ENCODE measurements at places on chromosomes 3 and 15. TPM values are rescaled to one million over a fixed set of nuclear protein-coding genes. Genes with fewer than 3 reads are reported as not detected.

DNAH12 gene
- total RNA-seq = 0.25 TPM

DNA sequence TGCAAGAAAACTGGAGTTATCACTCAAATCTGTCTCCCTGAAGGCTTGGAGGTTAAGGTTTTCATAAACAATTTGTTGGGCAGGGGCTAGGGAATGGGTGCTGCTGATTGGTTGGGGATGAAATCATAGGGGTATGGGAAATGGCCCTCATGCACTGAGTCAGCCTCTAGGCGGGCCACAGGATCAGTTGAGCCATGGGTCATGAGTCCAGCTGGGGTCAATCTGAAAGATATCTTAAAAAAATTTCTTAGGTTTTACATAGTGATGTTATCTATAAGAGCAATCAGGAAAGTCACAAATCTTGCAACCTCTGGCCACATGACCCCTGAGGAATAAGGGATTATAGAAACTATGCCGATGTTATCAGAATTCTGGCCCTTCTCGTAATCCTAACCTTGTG, 491.7 kb downstream of the ZIC1 start:
- no peak for DNase-seq

SERPINI2 gene
- not detected for total RNA-seq

OIP5 gene
- total RNA-seq = 0.58 TPM

DNA sequence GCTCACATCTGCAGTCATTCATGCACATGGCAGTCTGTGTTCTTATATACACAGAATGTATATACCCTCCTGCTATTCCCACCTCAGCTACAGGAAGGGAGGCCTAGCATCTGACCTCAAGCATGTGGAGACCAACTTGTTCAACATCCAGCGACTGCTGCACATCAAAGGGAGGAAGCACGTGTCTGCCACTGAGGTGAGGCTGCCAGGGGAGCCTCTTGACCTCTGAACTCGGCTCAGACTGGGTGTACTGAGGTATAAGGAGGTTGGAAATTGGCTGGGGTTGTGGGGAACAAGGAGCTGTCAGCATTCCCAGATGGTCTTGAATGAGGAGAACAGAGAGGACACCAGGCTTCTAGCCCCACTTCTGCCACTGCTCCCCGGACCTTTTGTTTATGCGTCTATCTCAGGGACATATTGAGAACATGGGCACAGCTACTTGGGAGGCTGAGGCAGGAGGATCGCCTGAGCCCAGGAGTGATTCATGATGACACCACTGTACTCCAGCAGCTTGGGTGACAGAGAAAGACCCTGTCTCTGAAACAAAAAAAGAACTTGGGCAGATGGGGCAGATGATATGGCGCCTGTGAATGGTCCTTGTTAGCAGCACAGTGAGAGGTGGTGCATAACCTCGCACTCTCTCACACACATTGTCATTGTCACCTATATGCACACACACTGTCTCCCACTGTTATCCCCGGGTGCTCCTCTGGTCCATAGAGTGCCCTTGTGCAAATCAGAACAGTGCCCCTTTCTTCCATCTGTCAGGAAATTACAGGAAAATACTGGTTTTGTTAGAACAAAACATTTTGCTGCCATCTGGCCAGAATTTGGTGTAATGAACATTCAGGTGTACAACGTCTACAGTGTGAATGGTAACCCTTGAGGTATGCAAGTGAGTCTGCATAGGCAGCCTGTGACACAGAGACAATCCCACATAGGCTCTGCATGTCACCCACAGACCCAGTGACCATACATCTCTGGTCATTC, 5.4 kb downstream of the VILL start:
- no peak for DNase-seq

LARP6 gene
- total RNA-seq = not detected

FAM240A gene
- not detected for total RNA-seq

GXYLT2 gene
- total RNA-seq = not detected

- no peak for DNase-seq
These were observed 69.6 kb downstream of the EEFSEC start for GRCh38 chr3:128222796-128223385.

DNA sequence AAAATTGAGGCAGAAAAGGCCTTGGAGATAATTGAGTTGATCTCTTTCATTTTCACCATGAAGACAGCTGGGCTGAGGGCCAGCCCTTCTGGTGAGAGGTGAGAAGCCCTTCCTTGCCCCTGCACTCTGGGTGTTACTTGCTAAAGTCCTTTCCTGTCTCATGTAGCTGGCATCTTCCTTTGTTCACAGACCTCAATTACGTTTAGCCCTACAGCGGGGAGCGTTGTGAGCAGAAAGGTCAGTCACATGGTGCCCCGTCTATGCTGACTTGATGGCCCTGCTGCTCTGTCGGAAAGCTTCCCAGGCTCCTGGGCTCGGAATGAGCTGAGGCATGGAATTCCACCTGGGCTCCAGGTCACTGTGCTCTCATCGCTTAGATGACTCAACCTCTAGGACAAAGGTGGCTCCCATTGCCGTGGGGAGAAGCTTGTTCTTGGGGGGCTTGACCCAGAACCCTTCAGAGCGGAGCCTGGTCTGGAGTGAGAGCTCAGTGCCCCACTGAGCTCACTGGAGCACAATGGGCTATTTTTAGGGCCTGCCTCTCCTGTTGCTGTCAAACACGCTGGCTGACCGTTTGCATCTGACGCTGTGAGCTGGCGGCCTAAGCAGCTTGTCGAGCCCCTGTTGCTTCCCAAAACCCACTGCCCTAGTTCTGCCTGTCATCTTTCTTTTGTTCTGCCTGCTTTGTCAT, 47.0 kb downstream of the RPLP1 start:
- DNase-seq = no peak

GRCh38 chr3:55162031-55162795, 234.4 kb upstream of the LRTM1 start:
- DNase-seq = no peak

DNA sequence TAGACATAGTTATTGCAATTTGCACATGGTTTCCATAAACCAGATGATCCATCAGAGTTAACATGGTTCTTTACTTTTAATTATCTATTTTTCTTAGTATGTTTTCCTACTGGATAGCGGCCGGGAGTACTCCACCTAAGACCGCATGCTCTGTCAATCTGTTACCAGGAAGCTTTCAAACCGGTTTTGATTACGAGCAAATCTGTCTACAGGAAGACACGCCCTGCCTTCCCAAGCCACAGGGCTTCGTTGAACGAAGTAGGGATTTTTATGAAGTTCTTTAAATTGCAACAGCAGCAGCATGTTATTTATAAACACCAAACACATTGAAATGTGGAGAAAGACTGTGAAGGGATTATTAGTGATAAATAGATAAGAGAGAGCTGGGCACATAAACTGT, 283.3 kb upstream of the ROBO2 start:
- no peak for DNase-seq

- no peak for DNase-seq
These were observed 4.0 kb downstream of the NEDD4 start for GRCh38 chr15:55989383-55989782.

DNA sequence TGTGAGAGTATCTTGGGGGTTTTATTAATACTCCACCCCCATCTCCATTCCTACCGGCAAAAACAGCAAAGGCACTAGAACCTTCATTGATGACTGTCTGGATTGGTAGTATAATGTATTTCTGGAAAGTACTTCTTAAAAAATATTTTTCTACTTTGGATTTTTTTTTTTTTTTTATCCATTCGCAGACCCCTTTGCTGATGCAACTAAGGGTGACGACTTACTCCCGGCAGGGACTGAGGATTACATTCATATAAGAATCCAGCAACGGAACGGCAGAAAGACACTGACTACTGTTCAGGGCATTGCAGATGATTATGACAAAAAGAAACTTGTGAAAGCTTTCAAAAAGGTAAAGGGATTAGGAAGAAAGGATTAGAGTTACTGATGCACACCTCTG, 1.2 kb downstream of the EIF1B start:
- DNase-seq = no peak

DNA sequence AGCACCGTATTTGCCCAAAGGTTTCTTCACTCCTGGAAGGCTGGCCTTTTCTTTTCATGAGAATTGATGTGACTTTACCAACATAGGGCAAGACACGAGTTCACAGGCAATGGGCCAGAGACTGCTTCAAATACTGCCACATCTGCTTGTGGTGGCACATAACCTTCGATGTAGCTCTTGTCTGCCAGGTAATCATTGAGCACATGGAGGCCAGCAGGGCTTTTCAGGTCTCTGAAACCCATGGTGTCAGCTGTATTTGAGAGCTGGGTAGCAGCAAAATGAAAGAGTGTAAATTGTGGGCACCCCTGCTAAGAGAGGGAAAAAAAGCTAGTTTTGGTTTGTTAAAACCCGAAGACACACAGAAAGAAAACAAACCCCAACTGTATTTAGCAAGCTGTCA, 200.7 kb downstream of the NAALADL2 start:
- no peak for DNase-seq

DNA sequence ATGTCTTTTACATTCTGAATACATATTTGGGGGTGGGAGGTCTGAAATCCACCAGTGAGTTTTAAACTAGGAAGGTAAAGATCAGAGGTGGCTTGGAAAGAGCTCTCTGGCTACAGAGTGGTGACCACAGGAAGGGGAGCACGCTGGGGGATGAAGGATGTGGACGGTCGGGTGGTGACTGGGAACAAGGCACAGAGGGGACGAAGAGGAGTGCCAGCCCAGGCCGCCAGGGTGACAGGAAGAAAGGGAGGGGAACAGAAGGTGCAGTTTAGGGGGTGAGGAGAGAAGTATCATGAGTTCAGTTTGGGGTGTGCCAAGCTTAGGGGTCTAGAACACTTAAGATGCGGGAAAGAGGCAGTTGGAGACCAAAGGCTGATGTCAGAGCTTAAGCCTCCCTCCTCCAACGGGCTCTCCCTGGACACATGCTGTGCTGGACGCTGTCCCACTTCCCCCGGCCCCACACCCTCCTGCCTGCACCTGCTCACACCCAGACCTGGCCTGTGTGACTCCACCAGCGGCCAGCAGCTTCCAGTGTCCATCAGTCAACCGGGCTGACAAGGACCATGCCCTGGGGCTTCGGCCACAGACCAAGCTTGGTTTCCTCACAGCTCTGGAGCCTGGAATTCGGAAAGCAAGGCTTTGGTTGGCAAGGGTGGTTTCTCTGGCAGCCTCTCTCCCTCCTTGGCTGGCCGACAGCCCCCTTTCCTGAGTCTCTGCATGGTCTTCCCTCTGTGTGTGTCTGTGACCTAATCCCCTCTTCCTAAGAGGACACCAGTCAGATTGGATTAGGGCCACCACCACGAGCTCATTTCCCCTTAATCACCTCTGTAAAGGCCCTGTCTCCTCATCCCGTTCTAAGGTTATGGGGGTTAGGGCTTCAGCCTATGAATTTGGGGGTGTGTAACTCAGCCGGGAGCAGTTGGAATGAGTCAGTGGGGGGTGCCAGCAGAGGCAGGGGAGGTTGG, 120.4 kb upstream of the IQSEC1 start:
- DNase-seq = no peak

GRCh38 chr15:36905908-36906307, 194.4 kb downstream of the MEIS2 start:
- DNase-seq = no peak

- no peak for DNase-seq
These were observed 18.0 kb upstream of the RAD18 start for GRCh38 chr3:8981296-8981695.

CCDC39 gene
- total RNA-seq = not detected

DNA sequence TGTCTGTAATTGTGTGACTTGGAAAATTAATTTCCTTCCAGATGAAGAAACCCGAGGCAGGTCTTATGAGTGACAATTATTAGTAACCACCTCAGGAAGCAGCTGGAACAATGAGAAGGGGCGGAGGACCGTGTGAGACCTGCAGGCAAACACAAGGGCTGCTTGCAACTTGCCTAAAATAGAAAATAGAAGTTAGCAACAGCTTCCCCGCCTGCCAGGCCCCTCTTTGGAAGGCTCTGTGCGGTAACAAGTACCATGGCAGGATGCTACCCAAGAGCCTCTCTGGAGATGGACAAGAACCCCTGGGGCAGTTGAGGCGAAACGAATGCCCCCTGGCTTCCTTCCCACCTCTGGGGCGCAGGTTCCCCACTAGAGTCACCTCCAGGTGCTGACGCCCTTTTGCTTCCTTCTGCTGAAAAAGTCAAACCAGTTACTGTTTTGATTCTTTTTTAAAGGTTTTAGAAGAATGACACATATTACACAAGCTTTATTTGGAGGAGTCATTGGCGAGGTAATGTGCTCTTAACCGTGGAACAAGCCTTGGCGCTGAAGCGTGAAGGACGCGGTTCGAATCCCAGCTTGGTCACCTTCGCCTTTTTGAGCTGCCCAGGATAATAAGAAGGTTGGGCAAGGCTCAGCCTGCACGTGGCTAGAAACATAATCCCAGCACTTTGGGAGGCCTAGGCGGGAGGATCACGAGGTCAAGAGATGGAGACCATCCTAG, 47.0 kb upstream of the SYNM start:
- DNase-seq = no peak

DNA sequence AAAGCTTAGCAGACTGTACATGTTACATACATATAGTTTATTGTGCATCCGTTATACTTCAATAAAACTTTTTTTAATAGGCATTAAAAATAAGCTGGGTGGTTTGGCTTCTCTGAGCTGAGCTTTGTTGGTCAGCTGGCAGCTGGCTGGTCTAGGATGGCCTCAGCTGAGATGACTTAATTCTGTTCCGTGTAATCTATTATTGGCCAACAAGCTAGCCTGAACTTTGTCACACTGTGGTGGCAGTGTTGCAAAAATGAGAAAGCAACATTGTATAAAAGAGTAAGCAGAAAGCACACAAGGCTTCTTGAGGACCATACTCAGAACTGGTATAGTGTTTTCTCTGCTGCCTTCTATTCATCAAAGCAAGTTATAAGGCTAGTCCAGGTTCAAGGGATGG, 45.2 kb downstream of the CGGBP1 start:
- no peak for DNase-seq

NANOGP8 gene
- 0.50 TPM for total RNA-seq

- no peak for DNase-seq
These were observed 1077.4 kb downstream of the EPHA3 start for GRCh38 chr3:90184861-90185260.

- no peak for DNase-seq
These were observed 529.7 kb downstream of the IGSF11 start for GRCh38 chr3:118504906-118505305.

GRCh38 chr3:122247087-122247824, 63.8 kb downstream of the CASR start:
- DNase-seq = no peak

DNA sequence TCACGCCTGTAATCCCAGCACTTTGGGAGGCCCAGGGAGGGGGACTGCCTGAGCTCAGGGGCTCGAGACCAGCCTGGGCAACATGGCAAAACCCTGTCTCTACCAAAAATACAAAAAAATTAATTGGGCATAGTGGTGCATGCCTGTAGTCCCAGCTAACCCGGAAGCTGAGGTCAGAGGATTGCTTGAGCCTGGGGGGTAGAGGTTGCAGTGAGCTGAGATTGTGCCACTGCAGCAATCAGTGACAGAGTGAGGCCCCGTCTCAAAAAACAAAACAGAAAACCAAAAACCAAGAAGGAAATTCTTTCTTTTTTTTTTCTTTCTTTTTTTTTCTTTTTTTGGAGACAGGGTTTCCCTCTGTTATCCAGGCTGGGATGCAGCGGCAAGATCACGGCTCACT, 3.5 kb downstream of the SPATA12 start:
- DNase-seq = no peak

GP5 gene
- total RNA-seq = 8.4 TPM

- no peak for DNase-seq
These were observed 299.9 kb downstream of the TBC1D5 start for GRCh38 chr3:17442332-17443049.
